ENCODE measurements at places on chromosomes 13 and 19.

- DNase-seq, result no peak
Measured at GRCh38 chr13:98978280-98978679, 416 bp upstream of the DOCK9 start.

DNA sequence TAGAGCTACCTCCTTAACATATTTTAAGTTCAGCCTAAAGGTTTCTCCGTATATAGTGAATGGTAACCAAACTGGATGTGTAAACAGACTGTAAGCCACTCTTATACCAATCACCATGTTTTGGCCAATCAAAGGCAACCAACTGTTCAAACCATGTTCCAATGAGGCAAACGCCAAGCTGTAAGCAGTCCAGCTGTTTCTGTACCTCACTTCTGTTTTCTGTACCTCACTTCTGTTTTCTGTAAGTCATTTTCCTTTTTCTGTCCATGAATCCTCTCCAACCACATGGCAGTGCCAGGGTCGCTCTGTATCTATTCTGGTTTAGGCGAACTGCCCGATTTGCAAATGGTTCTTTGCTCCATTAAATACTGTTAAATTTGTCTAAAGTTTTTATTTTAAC, 24.4 kb downstream of the COMMD6 start:
- DNase-seq, result no peak

DNA sequence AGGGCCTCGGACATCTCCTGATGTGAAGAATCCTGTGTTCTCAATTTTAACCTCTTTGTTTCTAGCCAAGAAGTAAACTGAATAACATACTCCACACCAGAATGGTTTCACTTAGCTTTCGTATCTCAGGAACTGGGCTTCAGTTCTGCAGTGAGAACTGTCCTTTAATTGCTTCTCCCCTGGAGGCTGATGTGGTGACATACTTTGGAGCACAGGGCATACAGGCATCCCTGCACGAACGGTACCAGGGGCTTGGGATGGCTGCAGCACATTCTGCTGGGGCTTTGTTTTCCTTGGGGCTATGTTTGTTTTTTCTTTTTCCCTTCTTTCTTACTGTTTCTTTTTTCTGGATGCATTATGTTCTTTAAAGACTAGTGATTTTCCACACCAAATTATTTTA, 230.5 kb downstream of the TM9SF2 start:
- DNase-seq, result no peak

DNA sequence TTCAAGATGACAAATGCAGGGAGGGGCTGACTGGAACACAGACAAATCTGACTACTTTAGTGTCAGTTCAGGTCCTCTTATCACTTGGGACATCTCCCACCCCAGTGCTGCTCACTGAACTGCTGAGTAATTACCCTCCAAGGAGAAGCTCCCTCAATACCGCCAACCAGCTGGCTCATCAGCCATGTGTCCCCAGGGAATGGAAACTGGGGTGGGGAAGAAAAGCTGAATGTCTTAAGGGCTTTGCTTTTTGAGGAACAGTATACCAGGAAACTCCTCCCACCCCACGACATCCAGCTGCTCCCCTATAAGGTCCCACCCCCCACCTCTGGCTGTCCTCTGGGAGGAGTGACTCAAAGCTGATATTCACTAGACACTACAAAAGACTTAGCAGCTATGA, 2.0 kb downstream of the ZNF823 start:
- no peak for DNase-seq

GRCh38 chr13:51856027-51856736, 5.6 kb upstream of the CCDC70 start:
- DNase-seq, result no peak
